ENCODE measurements at places on chromosomes 3 and 15. TPM values are rescaled to one million over a fixed set of nuclear protein-coding genes. Genes with fewer than 3 reads are reported as not detected.

Gene ITGA11
- total RNA-seq, result 0.08 TPM

Gene P2RY12
- not detected for total RNA-seq

GRCh38 chr3:102143536-102143935 lies 291.3 kb upstream of the ZPLD1 start:
- no peaks in the 10 kb centered on the region for H3K4me1 ChIP-seq
- H3K4me3 ChIP-seq, result no peak overlapping the region
- no peak overlapping the region for H3K27ac ChIP-seq
- H3K27me3 ChIP-seq, result no peaks in the 10 kb centered on the region

DNA sequence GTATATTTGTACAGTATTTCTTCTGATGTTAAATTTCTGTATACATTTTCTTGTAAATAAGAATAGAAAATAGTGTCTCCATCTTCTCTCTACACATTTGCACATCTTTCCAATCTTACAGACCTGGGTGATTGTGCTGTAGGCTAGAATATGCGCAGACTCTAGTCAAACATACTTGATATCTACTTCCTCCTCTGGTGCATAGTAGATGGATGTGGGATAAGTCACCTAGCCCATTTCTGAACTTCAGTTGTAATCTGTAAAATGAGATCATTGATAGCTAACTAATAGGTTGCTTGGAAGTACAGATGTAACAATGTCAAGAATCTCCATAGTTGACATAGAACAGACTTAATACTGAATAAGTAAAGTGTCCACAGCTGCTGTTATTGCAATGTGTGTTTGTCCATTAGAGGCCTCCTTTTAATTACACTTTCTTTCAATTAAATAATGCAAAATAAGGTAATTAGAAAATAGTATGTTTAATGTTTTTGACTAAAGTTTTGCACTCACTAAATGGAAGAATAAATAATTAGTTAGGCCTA lies 46.7 kb downstream of the ALCAM start:
- H3K27ac ChIP-seq, result no peak overlapping the region
- H3K27me3 ChIP-seq, result no peaks in the 10 kb centered on the region
- H3K36me3 ChIP-seq, result no peaks in the 10 kb centered on the region
- H3K4me1 ChIP-seq, result no peaks in the 10 kb centered on the region
- no peak overlapping the region for H3K4me3 ChIP-seq

- no peaks in the 10 kb centered on the region for H3K4me1 ChIP-seq
- no peaks in the 10 kb centered on the region for H3K27me3 ChIP-seq
- no peak overlapping the region for H3K27ac ChIP-seq
- H3K36me3 ChIP-seq, result no peaks in the 10 kb centered on the region
Observed at GRCh38 chr3:140096037-140096436, 161.1 kb downstream of the CLSTN2 start.

All from CD4-positive, alpha-beta T cell (primary cell).